ENCODE measurements at places on chromosomes 1 and 21.

DNA sequence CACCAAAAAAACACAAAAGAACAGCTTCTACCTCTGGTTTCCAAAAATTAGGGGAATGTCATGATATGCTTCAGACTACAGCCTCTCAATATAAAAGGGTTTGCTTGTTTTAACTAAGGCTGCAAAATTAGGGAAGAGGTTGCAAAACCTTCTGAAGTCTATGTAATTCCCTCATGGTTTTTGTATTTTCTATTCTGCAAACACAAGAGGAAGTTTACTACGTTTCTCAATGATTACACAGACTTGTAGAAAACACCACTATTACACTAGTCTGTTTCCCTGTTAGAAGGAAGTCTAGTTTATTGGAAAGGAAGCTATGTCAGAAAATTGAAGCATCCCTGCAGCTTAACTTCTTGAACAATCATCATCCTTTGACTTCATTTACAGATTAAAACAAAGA, 229.7 kb upstream of the FMN2 start:
- no peak for DNase-seq

GRCh38 chr1:153678519-153679336, at the start of gene NPR1:
Gene NPR1 (plus strand): TSS chr1:153678688. CDS start chr1:153679109, 421 bp downstream.
- DNase-seq: no peak

- no peak for DNase-seq
Observed at GRCh38 chr1:164611754-164612642, 53.0 kb downstream of the PBX1 start.

DNA sequence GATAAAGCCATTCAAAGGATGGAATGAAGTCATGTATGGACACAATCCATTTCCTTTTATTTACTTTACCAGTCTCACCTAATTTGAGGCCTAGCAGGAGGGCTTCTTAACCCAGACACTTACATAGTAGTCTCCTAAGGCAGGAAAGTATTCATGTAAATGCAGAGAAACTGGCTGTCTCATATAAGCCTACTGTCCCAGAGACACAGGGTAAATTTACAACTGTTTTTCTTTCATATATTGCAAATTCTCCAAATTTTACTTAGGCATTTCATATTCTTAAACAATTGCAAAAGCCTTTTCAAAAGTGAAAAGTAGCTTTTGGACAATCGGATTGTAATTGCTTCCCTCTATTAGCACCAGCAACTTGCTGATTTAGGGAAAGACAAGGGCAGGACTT, 29.9 kb downstream of the SPAG17 start:
- DNase-seq: no peak

DNA sequence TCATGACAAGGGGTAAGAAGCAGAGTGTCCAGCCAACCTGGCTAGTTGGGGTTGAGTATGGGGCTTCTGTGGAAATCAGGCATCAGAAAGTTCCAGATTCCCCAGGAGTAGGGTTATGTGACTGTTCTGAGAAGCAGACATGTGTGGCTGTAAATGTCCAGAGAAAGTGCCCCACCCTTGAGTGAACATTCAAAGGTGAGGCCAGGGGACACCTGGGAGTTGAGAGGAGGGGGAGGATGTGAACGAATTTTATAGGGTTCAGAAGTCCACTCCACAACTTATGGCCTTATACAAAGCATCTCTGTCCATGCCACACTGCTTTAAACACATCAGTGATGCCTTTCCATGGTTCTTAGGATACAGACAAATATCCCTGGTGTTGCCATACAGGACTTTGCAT, 133.3 kb downstream of the IGSF21 start:
- no peak for DNase-seq

- DNase-seq: no peak
Observed at GRCh38 chr1:179951383-179952144, 3.0 kb upstream of the CEP350 start.

- DNase-seq: no peak
Observed at GRCh38 chr1:29712801-29713200, 476.5 kb downstream of the PTPRU start.

DNA sequence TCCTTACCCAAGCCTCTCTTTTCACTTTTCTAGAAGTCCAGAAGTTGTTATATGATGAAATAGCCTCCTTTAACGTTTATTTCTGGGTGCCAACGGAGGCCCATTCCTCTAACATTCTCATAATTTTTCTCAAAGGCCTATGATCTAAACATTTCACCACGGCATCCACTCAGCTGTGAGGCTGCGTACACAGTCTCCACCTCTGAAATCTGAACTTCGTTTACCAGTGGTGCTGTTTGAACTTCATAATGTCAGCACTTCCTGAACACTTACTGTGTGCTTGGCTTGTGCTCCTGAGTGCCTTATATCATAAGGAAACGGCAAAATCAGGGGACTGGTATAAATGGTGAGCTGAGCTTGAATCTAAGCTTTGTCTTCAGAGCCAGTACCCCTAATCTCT, 12.0 kb upstream of the RBP7 start:
- no peak for DNase-seq

GRCh38 chr1:157882580-157882979, 41.0 kb upstream of the CD5L start:
- no peak for DNase-seq

DNA sequence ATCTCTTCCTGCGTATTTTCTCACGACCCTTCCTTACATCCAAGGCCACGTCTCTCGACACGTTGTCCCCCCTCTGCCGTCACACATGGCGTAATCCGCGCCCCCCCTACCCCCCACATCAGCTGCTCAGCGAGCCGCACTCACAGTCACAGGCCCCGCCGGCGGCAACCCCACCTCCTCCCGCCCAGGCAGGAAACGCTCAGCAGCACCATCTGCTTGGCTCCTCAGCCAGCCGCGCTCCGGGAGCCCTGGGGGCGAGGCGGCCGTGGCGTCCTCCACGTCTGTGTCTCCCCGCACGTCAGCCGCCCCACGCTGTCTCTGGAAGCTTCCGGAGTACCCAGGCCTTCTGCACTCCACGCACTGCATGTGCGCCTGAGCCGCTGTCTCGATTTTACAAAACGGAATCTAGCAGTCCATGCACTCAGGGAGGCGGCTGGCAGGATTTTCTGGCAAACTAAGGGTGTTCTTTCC, 64.6 kb downstream of the SIK1 start:
- peak; percentile 44 for DNase-seq

All from stimulated activated CD4-positive, alpha-beta T cell treated with anti-CD3 and anti-CD28 coated beads, TNF-alpha, amount 100 ng/mL, for 1 hour (primary cell).